Activated T-helper 17 cell treated with anti-CD3 and anti-CD28 coated beads, Interleukin-2, amount 50 U/mL, for 72 hours (primary cell): ENCODE measurements at places on chromosomes 3 and 15. TPM values are rescaled to one million over a fixed set of nuclear protein-coding genes. Genes with fewer than 3 reads are reported as not detected.

DNA sequence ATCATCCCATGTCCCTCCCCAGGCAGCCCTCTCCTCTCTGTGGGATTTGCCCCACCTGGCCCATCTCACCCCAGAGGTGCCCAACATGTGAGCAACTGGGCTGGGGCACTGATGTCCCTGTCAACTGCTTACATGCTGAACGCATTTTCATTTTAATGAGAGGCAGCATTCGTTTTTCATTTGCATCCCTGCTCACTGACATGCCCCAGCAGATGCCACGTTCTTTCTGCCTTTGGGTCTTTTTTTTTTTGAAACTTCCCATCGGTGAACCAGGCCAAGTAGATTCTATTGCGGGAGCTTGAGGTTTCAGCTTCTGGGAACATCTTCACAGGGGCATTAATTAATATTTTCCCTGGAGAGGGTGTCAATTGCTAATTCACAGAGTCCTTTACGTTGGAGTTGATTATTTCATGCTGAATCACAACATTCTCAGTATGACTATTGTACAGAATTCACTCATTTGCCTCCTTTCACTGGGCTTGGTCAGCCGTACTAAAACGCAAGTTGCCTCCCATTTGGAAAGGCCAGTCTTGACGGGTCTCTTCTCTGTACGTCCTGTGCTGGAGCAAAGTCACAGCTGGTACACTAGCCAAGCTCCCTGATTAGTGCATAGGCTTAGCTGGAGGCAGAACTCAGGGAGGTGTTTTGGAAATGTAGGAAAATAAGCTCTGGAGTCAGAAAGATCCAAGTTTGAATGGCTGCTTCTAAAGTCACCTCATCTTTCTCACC, 69.8 kb downstream of the CHRNA7 start:
- H3K4me1 ChIP-seq: no peaks in the 10 kb centered on the region
- H3K27ac ChIP-seq: no peak overlapping the region
- no peaks in the 10 kb centered on the region for H3K36me3 ChIP-seq
- no peak overlapping the region for H3K4me3 ChIP-seq

THUMPD3 gene
- 53.9 TPM for total RNA-seq

CPLX3 gene
- 0.15 TPM for total RNA-seq

GRCh38 chr15:71048913-71049675, 66.2 kb upstream of the THSD4 start:
- H3K4me3 ChIP-seq: no peak overlapping the region
- no peak overlapping the region for H3K27ac ChIP-seq
- H3K27me3 ChIP-seq: no peaks in the 10 kb centered on the region
- no peaks in the 10 kb centered on the region for H3K4me1 ChIP-seq

TRIM42 gene
- not detected for total RNA-seq

DNA sequence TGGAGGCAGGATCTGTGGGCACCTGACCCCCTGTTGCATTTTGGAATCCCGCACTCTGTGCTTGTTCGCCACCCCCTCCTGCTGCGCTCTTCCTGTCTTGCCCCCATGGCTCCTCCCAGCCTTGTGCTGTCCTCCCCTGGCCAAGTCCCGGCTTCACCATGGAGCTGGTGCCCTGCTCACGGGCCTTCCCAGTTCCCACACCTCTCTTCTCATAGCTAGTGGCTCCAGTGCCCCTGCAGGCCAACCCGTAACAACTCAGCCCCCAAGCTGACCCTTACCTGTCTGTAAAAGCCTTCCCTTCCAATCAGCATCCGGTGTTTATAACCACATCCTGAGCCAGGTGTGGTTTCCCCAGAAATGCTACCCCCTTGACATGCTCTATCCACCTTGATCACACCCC, 407.7 kb upstream of the C2CD4B start:
- no peaks in the 10 kb centered on the region for H3K36me3 ChIP-seq
- peaks cover 32% of the 10 kb centered on the region for H3K27me3 ChIP-seq
- no peak for ATAC-seq
- H3K27ac ChIP-seq: no peak overlapping the region
- H3K4me1 ChIP-seq: no peaks in the 10 kb centered on the region
- H3K4me3 ChIP-seq: no peak overlapping the region

- peak overlapping the region; percentile 93 for H3K4me3 ChIP-seq
- H3K4me1 ChIP-seq: peaks cover 19% of the 10 kb centered on the region
- no peaks in the 10 kb centered on the region for H3K27me3 ChIP-seq
- H3K36me3 ChIP-seq: peaks cover 33% of the 10 kb centered on the region
- ATAC-seq: peak; percentile 3
- H3K27ac ChIP-seq: peak overlapping the region; percentile 93
Observed at GRCh38 chr15:72272997-72273352, 621 bp upstream of the PARP6 start.

FSTL1 gene
- 1.4 TPM for total RNA-seq

DNAJC13 gene
- total RNA-seq: 27.7 TPM

EPHB1 gene
- total RNA-seq: 1.3 TPM

DNA sequence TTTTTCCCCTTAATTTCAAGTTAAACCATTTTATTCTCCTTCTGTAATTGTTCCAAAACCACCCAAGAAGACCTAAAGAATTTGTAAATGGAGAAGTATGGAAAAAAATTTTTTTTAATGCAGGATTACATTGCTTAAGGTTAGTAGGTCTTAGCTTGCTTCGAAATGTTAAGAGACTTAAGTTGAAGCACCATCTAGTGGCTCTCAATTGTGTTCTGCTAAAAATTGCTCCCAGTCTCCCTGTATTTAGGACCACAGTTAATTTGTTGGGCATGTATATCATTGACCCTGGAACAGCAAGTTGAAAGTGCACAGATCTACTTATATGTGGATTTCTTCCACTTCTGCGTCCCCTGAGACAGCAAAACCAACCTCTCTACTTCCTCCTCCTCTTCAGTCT, 32.4 kb downstream of the CD200R1L start:
- peaks cover 9% of the 10 kb centered on the region for H3K4me1 ChIP-seq
- no peak overlapping the region for H3K4me3 ChIP-seq
- peak overlapping the region; percentile 29 for H3K27ac ChIP-seq
- no peak for ATAC-seq

DNA sequence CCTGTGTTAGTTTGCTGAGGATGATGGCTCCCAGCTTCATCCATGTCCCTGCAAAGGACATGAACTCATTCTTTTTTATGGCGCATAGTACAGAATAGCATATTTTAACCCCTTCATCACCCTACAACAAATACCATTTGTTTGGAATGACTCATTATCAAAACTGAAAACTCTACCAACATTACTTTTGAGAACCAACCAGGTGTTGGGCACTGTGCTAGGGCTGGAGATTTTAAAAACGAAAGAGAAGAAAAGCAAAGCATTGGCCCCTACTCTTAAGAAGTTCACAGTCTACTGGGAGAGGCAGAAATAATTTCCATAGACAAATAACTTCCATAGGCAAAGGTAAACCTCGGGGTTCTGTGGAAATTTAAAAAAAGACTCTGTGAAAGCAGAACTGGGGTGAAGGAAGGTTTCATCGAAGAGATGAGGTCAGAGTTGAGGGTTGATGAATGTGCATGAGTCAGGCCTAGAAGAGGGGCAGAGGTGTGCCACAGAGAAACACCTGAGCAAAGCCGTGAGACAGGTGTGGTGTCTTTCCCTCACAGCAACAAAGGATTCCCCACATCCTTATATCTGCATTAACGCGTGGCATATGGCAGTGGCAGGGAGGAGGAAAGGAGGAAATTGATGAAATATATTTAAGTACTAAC, 51.0 kb downstream of the MCF2L2 start:
- peaks cover 28% of the 10 kb centered on the region for H3K4me1 ChIP-seq
- no peaks in the 10 kb centered on the region for H3K27me3 ChIP-seq
- peak; percentile 95 for ATAC-seq
- peaks cover 44% of the 10 kb centered on the region for H3K36me3 ChIP-seq

DNA sequence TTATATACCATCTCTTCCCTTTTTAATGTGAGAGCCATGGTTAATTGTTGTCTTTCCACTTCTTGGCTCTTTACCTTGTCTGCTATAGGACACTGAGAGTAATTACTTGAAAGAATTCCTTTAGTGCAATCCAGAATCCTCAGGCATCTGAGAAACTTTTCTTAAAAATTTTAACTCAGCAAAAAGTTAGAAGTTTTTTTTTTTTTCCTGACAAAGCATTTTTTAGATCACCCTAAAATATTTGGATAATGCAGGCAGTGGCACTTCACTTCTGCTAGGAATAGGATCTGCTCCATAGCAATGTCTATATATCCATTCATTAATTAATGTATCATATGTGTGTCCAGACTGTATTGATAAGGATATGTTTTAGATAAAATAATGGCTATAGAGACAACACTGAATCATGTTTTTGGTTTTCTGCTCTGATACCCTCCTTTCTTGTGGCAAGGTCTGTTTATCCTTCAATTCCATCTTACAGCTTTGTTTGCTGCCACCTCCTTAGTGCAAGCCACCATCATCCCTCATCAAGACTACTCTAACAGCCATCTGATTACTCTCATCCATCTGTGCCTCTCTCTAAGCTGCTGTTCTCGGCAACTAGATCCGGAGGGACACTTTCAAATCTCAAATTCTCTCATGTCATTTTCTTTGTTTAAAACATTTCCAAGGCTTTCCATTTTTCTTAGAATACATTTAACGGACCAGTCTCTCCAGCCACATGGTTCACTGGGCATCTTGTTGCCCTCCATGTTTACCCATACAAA, 563.5 kb downstream of the EDEM1 start:
- peaks cover 6% of the 10 kb centered on the region for H3K27me3 ChIP-seq
- H3K4me1 ChIP-seq: no peaks in the 10 kb centered on the region
- H3K36me3 ChIP-seq: no peaks in the 10 kb centered on the region
- ATAC-seq: no peak
- no peak overlapping the region for H3K4me3 ChIP-seq

- no peak overlapping the region for H3K27ac ChIP-seq
- no peaks in the 10 kb centered on the region for H3K4me1 ChIP-seq
- no peaks in the 10 kb centered on the region for H3K36me3 ChIP-seq
- peaks cover 60% of the 10 kb centered on the region for H3K27me3 ChIP-seq
- H3K4me3 ChIP-seq: peak overlapping the region; percentile 24
- ATAC-seq: peak; percentile 21
Observed at GRCh38 chr3:156291272-156292123, 171.1 kb downstream of the KCNAB1 start.

UROC1 gene
- total RNA-seq: not detected

- H3K27ac ChIP-seq: no peak overlapping the region
- H3K27me3 ChIP-seq: no peaks in the 10 kb centered on the region
- no peak for ATAC-seq
- H3K36me3 ChIP-seq: peaks cover 27% of the 10 kb centered on the region
Observed at GRCh38 chr15:25708391-25708790, 154.7 kb downstream of the ATP10A start.

DNA sequence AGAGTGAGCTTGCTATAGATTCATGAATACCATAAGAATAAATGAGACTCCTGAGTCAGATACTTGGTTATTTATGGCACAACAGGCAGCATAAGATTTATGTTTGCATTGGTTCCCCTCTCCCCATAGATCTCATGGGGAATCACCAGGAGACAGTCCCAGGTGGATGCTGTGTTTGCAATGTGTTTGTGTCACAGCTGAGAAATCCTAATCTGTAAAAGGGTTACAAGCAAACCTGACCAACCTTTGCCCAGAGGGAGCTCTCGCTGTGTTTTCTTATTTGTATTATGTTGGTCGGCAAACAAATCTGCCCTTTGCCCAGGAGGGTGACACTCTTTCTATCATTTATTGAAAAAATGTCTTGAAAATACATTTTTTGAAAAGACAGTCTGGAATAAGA, 236.2 kb downstream of the ZPLD1 start:
- no peak for ATAC-seq
- H3K4me1 ChIP-seq: no peaks in the 10 kb centered on the region
- H3K4me3 ChIP-seq: no peak overlapping the region
- H3K27ac ChIP-seq: no peak overlapping the region

- no peaks in the 10 kb centered on the region for H3K36me3 ChIP-seq
- peak overlapping the region; percentile 83 for H3K27ac ChIP-seq
- ATAC-seq: peak; percentile 94
Observed at GRCh38 chr15:99324082-99324620, 72.9 kb downstream of the LRRC28 start.

STARD9 gene
- total RNA-seq: 10.9 TPM

C2CD4B gene
- total RNA-seq: 1.5 TPM

BDH1 gene
- 89.2 TPM for total RNA-seq

DNA sequence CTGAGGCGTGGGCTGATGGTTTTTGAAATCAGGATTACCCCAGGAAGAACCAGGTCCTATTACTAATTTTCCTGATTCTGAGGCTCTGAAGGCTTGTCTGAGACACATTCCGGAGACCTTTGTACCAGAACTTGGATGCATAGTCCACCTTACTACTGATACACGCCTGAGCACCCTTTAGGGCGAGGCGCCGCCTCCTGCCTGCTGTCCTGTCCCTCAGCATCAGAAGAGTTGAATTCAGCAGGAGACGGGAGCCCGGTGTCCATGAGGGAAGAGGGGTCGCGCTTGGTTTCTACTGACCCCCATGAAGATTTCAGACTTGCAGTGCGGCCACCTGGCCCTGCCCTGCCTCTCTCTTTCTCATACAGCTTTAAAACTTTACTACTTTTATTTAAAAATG, 49.9 kb downstream of the KLF13 start:
- H3K4me1 ChIP-seq: no peaks in the 10 kb centered on the region
- ATAC-seq: no peak
- no peak overlapping the region for H3K4me3 ChIP-seq
- peak overlapping the region; percentile 58 for H3K27ac ChIP-seq
- no peaks in the 10 kb centered on the region for H3K27me3 ChIP-seq

SLCO3A1 gene
- total RNA-seq: 7.0 TPM

WDR76 gene
- total RNA-seq: 73.0 TPM

CCR1 gene
- 0.66 TPM for total RNA-seq

CDCP1 gene
- 0.53 TPM for total RNA-seq

GRCh38 chr3:151969026-151969642, 95.7 kb downstream of the SUCNR1 start:
- H3K27ac ChIP-seq: no peak overlapping the region
- H3K4me3 ChIP-seq: no peak overlapping the region
- ATAC-seq: no peak
- H3K4me1 ChIP-seq: no peaks in the 10 kb centered on the region

DNA sequence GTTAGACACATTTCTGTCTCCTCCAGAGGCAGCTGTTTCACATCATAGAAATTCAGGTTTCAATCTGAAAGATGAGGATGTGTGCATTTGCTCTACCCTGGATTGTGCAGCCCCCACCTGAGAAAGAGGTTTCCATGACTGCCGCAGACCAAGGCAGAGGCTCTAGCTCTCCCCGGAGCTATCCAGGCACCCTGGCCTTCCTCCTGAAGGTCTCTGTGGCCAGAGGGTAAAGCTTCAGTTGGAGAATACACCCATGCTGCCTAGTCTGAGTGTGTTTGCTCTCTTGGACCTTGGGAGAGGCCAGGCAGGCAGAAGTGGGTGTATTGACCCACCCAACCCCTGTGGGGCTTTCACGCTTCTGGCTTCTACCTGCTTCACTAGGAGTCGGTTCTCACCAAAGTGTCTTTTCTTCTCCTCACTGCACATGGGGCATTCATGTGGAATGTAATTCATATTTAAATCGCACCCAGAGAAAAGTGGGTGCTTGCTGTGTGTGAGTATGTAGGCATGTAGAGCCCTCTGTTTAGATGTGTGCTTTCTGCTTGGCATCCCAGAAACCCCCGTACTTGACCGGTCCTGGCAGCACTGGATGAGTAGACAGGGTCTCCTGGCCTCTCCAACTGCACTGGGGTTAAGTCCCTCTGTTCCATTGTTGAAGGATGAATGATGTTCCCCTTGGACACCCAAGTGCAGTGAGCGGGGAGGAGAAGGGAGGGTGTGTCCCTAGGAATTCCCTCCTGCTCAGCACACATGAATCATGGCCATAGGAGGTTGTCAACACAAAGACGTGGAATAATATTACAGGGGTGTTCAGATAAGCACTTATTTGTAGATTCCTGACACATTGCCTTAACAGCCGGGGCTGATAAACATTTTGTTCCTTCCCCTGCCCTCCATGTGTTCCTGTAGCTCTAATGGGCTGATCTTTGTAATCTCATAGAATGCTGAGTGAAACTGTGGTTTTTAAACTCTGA, 20.3 kb upstream of the RAB6B start:
- no peaks in the 10 kb centered on the region for H3K36me3 ChIP-seq
- H3K27me3 ChIP-seq: peaks cover 30% of the 10 kb centered on the region
- no peak overlapping the region for H3K4me3 ChIP-seq
